Breast epithelium (tissue), 4 donors: ENCODE measurements at places on chromosomes 13 and 19. TPM values are rescaled to one million over a fixed set of nuclear protein-coding genes. Genes with fewer than 3 reads are reported as not detected.

The CGB7 gene
- total RNA-seq: 2.0 TPM

DNA sequence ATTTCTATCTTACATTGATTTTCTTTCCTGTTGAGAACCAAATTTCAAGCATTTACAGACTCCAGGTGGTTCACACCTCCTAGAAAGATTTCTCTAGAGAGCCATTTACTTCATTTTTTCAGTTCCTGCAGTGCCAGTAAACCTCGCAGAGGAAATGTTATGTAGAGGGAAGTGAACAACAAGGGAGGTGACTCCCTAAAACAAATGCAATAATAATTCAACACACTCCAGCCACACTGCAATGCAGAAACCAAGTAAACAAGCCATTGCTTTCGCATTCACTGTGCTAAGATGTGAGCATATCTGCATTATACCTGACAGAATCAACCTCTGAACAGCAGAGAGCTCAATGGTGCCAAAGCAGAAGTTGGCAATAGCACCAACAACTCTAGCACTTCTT, 215.1 kb downstream of the RBM26 start:
- DNase-seq: no peak

The SELENOV gene
- not detected for total RNA-seq

The SH3GL1 gene
- 25.6 TPM for total RNA-seq

- peak; percentile 58 for DNase-seq
Observed at GRCh38 chr19:2624537-2625091, 77.9 kb downstream of the GNG7 start.

GRCh38 chr19:11194656-11195558, 2.4 kb downstream of the KANK2 start:
- no peak for DNase-seq

GRCh38 chr19:47093841-47094240, 19.7 kb downstream of the ZC3H4 start:
- no peak for DNase-seq

DNA sequence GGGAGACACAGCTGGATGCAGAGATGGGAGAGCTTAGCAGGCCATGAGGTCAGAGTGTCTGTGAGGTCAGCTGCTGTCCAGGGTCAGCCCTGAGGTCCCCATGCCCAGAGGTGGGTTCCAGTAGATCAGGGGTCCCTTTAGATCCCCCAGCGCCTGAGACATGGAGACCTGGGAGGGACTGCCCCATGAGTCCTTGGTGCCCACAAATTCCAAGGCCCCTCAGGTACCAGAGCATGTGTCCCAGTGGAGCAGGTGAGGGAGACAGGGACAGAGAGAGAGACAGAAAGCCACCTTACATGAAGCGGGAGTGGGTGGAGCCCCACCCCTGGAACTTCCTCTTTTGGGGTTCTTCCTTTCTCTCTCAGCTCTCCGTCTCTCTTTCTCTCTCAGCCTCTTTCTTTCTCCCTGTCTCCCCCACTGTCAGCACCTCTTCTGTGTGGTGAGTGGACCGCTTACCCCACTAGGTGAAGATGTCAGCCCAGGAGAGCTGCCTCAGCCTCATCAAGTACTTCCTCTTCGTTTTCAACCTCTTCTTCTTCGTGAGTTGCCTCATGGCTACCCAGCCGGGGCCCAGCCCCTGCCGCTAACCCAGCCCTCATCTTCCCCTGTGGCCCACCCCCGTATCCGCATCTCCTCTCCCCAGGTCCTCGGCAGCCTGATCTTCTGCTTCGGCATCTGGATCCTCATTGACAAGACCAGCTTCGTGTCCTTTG, at the start of gene CD37:
Gene CD37 (plus strand): TSS at position 336 of the 713 bp plus-strand sequence. CDS start 135 bp downstream, at position 471.
- peak; percentile 18 for DNase-seq

The C13orf42 gene
- total RNA-seq: not detected

GRCh38 chr19:51145916-51146493, 3.9 kb downstream of the SIGLEC7 start:
- no peak for DNase-seq

The MISP gene
- total RNA-seq: 0.16 TPM

DNA sequence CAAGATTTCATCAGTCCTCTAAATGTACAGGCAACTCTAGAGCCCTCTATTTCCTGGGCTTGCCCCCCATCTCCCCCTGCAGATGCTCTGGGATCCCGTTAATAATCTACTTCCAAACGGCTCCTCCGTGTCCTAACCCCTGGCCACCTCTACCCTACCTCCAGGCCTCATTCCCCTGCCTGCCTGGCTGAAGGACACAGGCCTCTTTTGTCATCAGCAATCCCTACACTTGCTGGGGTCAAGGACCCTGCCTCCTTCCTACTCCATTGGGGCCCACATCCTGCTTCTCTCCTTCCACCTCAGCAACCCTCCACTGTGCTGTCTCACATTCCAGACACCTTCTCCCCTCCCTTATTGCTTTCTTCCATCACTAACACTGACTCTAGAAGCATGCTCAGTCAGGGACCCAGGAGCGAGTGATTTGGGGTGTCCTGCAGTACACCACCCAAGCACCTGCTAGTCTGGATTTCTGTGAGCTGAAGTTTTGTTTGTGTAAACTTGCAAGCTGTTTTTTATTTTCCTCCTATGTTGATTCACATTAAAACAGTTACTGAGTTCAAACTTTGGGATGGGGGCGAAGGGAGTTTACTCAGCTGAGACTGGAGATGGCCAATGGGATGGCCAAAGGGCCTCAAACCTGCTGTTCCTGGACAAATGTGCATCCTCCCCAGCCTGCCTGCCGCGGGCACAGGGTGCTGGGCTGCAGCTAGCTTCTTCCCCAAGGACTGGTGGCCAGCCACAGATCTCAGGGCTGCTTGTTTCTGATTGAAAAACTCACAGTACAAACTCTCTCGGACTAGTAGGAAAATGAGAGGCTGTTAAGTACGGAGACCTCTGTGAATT, 314.7 kb downstream of the FOXO1 start:
- no peak for DNase-seq

DNA sequence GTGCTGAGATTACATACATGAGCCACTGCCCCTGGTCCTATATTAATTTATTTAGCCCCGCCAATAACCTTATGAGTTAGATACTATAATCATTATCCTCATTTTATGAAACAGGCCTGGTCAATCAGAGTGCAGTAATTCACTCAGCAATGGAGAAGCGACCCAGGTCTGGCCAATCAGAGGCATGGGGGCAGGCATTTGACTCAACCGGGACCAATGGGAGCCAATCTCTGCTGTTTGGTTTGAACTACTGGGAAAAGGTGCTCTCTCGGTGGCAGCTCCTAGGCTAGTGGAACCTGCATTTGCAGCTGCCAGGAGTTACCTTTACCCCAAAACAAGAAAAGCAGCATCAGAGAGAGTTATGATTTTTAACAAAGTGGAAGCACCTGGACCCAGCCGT, 6.6 kb downstream of the SIRT2 start:
- DNase-seq: no peak

GRCh38 chr13:100689191-100689590, 14.6 kb upstream of the TMTC4 start:
- no peak for DNase-seq

The CEP89 gene
- 16.7 TPM for total RNA-seq

- DNase-seq: no peak
Observed at GRCh38 chr13:79989217-79989661, 351.7 kb downstream of the SPRY2 start.

- no peak for DNase-seq
Observed at GRCh38 chr13:106738186-106738678, 170.3 kb upstream of the ARGLU1 start.

The CABP5 gene
- total RNA-seq: not detected

- DNase-seq: no peak
Observed at GRCh38 chr19:16338470-16339360, 14.1 kb downstream of the KLF2 start.

GRCh38 chr19:15758379-15758778, 20.6 kb downstream of the OR10H3 start:
- DNase-seq: no peak

DNA sequence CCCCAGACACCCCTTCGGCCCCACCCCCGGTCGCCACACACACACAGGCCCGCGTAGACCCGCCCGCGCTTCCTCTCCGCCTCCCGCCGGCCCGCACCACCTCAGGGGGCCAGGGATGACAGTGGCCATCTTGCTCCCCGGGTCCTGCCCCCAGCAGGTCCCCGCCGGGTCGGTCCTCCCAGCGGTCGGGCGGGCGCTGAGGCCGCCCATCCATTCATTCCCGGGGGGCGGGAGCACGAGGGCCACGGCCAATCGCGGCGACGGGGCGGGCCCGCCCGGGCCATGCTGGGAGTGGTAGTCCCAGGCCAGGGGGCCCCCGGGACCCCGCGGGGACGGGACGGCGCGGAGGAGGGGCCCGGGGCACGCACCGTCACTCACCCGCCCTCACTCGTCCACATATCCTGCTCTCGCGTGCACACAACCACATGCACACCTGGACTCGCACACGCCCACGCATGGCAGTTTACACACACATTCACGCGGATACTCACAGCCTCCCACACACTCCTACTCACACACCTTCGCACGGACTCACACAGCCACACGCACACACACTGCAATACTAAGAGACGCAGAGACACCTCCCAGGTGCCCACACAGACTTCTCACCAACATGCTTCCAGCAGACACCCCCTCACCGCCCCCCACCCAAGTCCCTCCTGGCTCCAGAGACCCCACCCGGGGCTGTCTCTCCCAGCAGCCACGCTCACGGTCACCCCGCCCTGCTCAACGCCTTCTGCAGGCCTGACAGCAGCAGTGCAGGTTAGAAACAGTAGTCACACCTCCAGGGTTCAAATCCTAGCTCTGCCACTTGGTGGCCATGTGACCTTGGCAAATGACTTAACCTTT, at the start of gene DPF1:
Gene DPF1 (minus strand): TSS at position 209 of the 849 bp plus-strand sequence. CDS start 80 bp downstream, at position 129.
- no peak for DNase-seq
